ENCODE measurements at places on chromosomes 5 and 9.

GRCh38 chr9:112997236-112997941 is 14.6 kb downstream of the ZNF883 start:
- DNase-seq: no peak
- no peaks in the 10 kb centered on the region for H3K27me3 ChIP-seq
- no peak overlapping the region for H3K27ac ChIP-seq
- peaks cover 72% of the 10 kb centered on the region for H3K36me3 ChIP-seq
- no peak overlapping the region for H3K4me3 ChIP-seq

- no peaks in the 10 kb centered on the region for H3K36me3 ChIP-seq
- no peaks in the 10 kb centered on the region for H3K27me3 ChIP-seq
- H3K27ac ChIP-seq: no peak overlapping the region
- H3K4me3 ChIP-seq: no peak overlapping the region
These were observed 63.3 kb downstream of the CSF2 start for GRCh38 chr5:132136906-132137305.

- H3K27ac ChIP-seq: no peak overlapping the region
- DNase-seq: no peak
- no peaks in the 10 kb centered on the region for H3K36me3 ChIP-seq
These were observed 654.5 kb downstream of the CETN3 start for GRCh38 chr5:89755024-89755423.

DNA sequence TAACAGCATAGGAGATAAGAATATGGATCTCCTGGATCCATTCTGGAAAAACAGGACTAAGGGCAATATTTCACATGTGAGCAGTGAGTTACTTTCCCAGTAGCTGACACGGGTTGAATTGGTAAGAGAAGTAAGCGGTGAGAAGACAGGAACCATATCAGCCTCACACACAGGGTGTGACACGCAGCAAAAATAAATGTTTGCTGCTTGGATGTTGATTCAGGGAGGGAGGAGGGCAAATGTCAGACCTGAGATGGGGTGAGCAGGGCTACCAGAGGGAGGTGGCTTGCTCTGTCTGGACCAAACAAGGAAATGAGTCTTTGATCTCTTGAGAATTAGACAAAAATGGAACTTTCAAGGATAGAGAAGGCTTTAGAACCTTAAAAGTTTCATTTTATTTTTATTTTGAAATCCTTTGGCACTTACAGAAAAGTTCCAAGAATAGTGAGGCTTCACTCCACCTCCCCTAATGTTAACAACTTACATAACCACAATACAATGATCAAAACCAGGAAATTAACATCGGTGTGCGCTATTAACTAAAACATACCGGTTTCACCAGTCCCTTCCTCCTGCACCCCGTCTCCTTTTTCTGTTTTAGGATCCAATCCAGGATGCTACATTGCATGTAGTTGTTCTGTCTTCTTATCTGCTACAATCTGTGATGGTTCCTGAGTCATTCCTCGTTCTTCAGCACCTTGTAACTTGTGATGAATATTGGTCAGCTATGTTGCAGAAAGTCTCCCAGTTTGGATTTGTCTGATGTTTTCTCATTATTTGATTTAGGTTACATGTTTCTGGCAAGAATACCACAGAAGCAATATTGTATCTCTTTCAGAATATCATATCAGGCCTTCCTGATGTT is 20.5 kb upstream of the ARHGEF28 start:
- no peak overlapping the region for H3K27ac ChIP-seq
- H3K4me1 ChIP-seq: no peaks in the 10 kb centered on the region
- no peaks in the 10 kb centered on the region for H3K27me3 ChIP-seq
- no peak overlapping the region for H3K4me3 ChIP-seq

- DNase-seq: no peak
- no peaks in the 10 kb centered on the region for H3K36me3 ChIP-seq
- H3K27ac ChIP-seq: no peak overlapping the region
- H3K4me3 ChIP-seq: no peak overlapping the region
These were observed 152.4 kb downstream of the LRRC70 start for GRCh38 chr5:62731022-62731421.

DNA sequence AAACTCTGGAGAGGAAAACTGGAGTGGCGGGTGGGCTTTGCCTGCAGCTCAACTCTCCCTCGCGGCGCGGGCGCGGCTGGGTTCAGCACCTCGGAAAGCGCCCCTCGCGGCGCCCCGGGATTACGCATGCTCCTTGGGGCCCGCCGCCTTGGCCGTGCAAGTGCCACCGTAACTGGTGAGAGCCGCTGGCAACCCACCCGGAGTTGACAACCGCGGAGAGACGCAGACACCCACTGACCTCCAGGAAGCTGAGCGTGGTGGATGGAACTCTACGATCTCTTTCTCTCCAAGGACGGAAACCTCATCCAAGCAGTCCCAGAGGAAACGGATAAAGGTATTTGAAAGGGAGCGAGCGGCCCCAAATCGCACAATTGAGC is 194 bp upstream of the RXFP3 start:
- H3K4me3 ChIP-seq: peak overlapping the region; percentile 82
- H3K27me3 ChIP-seq: peaks cover 11% of the 10 kb centered on the region
- no peak overlapping the region for H3K27ac ChIP-seq

- H3K4me3 ChIP-seq: no peak overlapping the region
- no peak overlapping the region for H3K27ac ChIP-seq
- no peaks in the 10 kb centered on the region for H3K36me3 ChIP-seq
- no peak for DNase-seq
These were observed 9.5 kb upstream of the NANS start for GRCh38 chr9:98047002-98047401.

- no peak overlapping the region for H3K4me3 ChIP-seq
- DNase-seq: no peak
- H3K27ac ChIP-seq: no peak overlapping the region
- no peaks in the 10 kb centered on the region for H3K36me3 ChIP-seq
These were observed 865.1 kb downstream of the CDH18 start for GRCh38 chr5:19122923-19123322.

Data from H9 (cell line).